ENCODE measurements at places on chromosomes 11 and 22. TPM values are rescaled to one million over a fixed set of nuclear protein-coding genes. Genes with fewer than 3 reads are reported as not detected.

PYGM gene
- 3.9 TPM for total RNA-seq

PHLDA2 gene
- 0.52 TPM for total RNA-seq

MS4A4A gene
- total RNA-seq: not detected

MYO18B gene
- total RNA-seq: not detected

B3GAT1 gene
- not detected for total RNA-seq

ATM gene
- total RNA-seq: 139 TPM

HOATZ gene
- total RNA-seq: not detected

CALCA gene
- total RNA-seq: not detected

OR10D3 gene
- not detected for total RNA-seq

CNGA4 gene
- 0.09 TPM for total RNA-seq

FOLH1 gene
- not detected for total RNA-seq

BLID gene
- total RNA-seq: 3.4 TPM

TMEM126B gene
- 26.9 TPM for total RNA-seq

RHOD gene
- 11.6 TPM for total RNA-seq

ASRGL1 gene
- total RNA-seq: 0.09 TPM

RTN4R gene
- total RNA-seq: 0.32 TPM

TSGA10IP gene
- total RNA-seq: not detected

CCDC73 gene
- under 0.01 TPM for total RNA-seq

PHOX2A gene
- not detected for total RNA-seq

OR2AG2 gene
- 0.16 TPM for total RNA-seq

TRIM48 gene
- not detected for total RNA-seq

MMP8 gene
- total RNA-seq: under 0.01 TPM

RAB39A gene
- total RNA-seq: not detected

GUCD1 gene
- total RNA-seq: 147 TPM

RIMBP3B gene
- total RNA-seq: under 0.01 TPM

ZDHHC24 gene
- 10.1 TPM for total RNA-seq

USH1C gene
- not detected for total RNA-seq

NEFH gene
- total RNA-seq: 0.32 TPM

All from bronchial smooth muscle cell (primary cell).